ENCODE measurements at places on chromosomes 5 and 9. TPM values are rescaled to one million over a fixed set of nuclear protein-coding genes. Genes with fewer than 3 reads are reported as not detected.

Gene STX17
- total RNA-seq, result 23.9 TPM

Gene PDZD2
- under 0.01 TPM for total RNA-seq

Gene IFNK
- total RNA-seq, result not detected

Gene OR13D1
- not detected for total RNA-seq

Gene OMD
- not detected for total RNA-seq

Gene IL13
- total RNA-seq, result not detected

Gene ZFR
- total RNA-seq, result 86.0 TPM
